ENCODE measurements at places on chromosomes 12 and 14.

DNA sequence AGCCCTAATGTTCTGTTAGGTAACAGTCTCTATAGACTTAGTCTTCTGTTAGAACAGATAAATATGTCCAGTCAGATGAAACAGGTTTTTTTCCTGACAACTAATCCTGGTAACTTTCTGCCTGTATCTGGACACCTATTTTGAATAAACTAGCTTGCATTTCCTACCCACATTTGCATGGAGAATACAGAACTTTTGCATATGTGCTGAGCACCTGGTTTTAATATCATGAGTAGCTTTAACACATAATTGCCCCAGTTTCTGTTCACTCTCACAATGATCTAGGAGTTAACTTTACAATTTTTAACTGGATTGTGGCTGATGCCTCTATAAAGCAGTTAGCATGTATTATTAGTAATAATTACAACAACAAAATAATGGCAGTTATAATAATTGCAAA lies 111.7 kb downstream of the KTN1 start:
- no peak for DNase-seq

DNA sequence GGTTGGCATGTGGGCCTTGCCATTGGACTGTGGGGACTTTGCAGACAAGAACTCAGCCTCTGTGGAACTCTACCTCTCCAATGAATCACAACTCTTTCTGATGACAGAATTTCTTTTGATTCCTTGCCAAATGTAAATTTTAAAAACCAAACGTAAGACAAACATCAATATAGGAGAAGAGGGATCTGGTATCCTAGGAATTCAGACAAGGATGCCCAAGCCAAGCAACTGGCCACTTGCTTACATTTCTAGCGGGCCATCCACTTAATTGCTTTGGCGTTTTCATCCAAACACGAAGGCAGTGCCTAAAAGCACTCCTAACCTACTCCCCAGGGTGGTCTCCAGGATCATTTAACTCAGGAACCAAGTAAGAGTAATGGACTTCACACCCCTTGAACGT lies 23.4 kb upstream of the RAB35 start:
- DNase-seq, result no peak

GRCh38 chr14:22384167-22384549 lies 204.9 kb downstream of the DAD1 start:
- DNase-seq, result no peak

DNA sequence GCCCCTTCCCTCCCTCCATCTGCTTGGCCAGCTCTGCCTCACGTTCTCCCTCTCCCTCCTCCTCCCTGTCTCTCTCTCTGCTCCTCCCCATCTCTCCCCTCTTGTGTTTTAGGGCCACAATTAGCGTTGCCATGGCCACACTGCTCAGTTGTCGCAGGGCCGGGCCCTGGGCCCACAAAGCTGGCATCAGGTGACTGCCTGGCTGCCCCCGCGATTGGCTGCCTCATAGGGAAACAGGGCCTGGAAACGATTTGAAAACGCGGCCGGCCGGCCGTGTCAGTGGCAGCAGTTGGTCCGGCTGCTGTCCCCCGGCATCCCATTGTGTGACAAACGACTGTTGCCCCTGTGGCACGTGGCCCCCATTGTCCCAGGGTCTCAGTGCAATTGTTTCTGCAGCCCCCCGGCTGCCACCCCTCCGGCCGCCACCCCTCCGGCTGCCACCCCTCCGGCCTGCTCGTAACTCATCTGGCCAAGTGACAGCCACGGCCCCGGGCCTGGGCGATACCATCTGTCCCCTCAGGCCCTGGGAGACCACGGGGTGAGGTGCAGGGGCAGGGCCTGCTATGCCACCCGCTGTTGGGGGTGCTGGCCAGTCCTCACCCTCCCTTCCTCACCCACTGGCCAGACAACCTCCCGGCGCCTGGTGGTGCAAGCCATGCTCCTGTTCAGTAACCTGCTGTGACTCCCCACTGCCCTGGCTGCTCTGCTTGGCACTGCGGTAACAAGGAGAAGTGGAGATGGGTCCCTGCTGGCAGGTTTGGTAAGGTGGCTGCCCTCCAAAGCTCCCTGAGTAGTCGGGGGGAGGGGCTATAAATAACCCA lies 17.4 kb downstream of the FOXN4 start:
- no peak for DNase-seq

DNA sequence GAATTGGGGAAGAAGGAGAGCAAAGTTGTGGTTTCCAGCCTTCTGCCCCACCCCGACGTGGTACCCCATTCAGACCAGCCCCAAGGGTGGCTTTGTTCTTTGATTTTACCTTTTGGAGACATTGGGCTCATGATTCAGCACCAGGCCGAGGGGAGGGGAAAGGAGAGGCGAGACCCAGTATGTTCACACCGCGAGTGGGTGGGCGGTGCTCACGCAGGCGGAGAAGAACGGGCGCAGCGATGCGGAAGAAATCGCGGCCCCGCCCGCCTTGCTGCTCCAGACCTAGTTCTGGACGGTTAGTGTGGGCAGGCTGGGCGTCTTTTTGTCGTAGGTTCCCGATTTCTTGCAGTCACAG lies 963 bp downstream of the ATL1 start:
- DNase-seq, result no peak

GRCh38 chr14:85516239-85517113 lies 13.5 kb upstream of the FLRT2 start:
- no peak for DNase-seq

- no peak for DNase-seq
Measured at GRCh38 chr14:105173901-105174894, 5.6 kb upstream of the JAG2 start.

DNA sequence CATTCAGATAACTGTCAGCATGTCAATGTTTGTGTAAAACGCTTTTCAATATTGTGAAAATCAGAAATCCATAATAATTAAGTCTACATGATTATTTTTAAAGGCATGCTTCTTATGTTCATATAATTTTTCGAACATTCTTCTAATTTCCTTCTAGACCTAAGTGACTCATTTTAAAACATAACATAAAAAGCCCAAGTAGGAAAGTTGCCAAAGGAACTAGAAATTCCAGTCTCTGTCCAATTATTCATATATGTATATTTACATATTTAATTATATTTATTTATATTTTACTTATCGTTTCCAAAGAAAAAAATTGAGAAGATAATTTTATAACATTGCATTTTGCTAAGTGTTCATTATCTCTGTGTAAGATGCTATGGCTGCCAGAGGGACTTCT lies 110.4 kb downstream of the TMTC1 start:
- DNase-seq, result no peak

Data from CMK (cell line).